ENCODE measurements at places on chromosomes 2 and 18.

DNA sequence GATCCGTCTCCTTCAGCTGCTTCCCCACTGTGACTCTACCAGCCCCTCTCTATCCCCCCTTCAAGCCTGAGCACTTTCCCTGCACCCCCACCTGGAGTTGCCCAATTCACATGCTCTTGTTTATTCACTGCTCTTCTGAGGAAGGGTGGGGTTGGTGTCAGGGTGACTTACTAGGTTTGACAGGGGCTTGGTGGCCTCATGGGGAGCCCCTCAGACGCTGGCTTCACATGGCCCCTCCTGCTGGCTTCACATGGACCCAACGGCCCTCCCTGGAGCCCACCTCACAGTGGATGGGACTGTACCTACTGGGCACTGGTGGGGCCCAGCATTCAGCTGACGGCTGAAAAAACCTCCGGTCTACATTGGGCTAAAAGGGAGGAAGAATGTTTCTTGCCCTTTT lies 16.7 kb upstream of the MRPL33 start:
- DNase-seq, result no peak

DNA sequence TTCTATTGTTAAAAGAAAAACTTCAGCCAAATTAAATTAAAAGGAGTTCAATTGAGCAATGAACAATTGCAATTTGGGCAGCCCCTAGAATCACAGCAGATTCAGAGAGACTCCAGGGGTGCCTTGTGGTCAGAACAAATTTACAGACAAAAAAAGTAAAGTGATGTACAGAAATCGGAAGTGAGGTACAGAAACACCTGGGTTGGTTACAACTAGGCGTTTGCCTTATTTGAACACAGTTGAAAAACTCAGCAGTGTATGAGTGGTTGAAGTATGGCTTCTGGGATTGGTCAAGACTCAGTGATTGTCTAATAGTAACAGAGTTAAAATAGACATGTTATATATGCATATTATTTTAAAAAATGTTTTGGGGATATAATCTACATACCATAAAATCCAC lies 98.5 kb upstream of the ZSWIM2 start:
- no peak for DNase-seq

- DNase-seq, result no peak
Observed at GRCh38 chr2:101300164-101300563, 8.3 kb downstream of the RNF149 start.

DNA sequence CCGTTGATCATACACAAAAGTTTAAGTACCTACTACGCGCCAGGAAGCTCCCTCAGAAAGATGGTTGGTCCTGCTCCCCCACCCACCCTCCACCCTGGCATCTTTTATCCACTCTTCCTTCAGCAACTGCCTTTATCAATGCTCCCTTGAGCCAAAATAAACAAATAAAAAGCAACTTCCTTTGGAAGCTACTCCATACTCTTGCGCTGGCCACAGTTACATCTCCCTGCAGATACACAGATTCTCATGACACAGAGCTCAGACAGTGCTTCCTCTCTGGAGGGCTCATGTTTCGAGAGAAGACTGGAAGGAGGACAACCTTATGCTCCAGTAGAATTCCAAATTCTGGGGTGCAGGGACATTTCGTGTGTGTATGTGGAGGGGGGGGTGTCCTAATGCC lies 3.8 kb upstream of the STEAP3 start:
- no peak for DNase-seq

- no peak for DNase-seq
Observed at GRCh38 chr2:50773211-50773932, 258.6 kb downstream of the NRXN1 start.

DNA sequence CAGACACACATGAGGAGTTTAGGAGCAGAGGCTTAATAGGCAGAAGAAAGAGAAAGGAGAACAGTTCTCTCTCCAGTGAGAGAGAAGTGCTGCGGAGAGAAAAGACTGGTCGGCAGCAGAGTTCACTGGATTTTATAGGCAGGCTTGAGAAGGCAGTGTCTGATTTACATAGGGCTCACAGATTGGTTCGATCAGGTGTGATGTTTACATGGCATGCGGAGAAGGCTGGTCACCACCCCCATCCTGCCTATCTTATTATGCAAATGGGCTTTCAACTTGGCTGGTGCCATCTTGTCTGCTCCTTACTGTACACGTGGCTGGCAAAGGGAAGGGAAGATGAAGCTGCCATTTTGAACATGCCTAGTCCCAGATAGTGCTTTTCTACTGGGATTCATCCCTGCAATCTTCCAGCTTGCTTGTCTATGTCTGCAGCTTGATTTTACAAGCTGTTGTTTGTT lies 113.4 kb downstream of the AP1S3 start:
- DNase-seq, result no peak

- no peak for DNase-seq
Observed at GRCh38 chr2:128558441-128558840, 239.8 kb upstream of the HS6ST1 start.

- DNase-seq, result no peak
Observed at GRCh38 chr2:240982821-240983281, 15.6 kb upstream of the SNED1 start.

DNA sequence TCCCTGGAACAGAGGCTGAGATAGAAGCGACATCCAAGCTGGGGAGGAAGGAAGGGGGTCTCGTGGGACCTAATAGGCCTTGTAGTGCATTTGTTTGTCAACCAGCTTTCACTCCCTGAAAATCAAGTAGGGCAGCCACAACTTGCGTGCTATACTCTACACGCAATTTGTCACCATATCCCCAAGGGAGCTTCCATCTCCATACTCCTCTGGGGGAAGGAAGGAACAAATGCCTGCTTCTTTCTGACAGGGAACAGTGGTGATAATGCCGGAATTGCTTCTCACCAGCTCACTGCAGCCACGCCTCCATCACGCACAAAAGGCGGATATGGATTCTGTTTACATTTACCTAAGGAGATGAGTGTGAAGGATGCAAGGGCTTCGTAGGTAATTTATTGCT lies 213.4 kb downstream of the TMEM163 start:
- DNase-seq, result no peak

DNA sequence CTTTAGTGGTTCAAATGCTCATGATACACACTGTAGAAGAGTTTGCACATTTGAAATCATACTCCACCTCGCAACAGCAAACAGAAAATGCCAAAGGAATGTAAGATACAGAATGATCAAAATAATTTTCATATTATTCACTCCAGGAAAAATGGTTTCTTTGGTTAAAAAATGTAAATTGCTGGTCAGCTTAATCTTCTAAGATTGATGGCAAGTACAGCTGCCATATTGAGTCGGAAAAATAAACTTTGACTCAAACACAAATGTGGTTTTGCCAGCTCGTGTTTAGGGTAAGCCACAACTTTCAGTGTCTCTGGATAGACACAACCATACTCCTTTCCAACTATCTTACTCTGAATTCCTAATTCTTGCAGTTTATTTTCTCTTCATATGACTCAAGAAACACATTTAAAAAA lies 154.9 kb upstream of the SMIM21 start:
- no peak for DNase-seq

DNA sequence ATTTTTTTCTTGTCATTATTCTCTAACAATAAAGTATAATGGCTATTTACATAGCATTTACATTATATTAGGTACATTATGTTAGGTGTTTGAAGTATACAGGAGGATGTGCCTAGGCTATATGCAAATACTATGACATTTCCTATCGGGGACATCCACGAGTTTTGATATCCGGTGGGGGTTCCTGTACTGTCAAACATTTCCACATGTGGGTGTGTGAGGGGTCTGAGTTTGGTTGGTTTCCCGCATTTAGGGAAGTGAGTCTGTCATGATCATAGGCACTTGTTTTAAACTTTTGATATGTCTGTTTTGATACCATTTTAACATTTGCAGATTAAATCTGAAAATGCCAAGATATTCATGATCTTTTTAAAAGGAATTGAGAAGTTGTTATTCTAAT lies 76.0 kb downstream of the CEP192 start:
- DNase-seq, result no peak

DNA sequence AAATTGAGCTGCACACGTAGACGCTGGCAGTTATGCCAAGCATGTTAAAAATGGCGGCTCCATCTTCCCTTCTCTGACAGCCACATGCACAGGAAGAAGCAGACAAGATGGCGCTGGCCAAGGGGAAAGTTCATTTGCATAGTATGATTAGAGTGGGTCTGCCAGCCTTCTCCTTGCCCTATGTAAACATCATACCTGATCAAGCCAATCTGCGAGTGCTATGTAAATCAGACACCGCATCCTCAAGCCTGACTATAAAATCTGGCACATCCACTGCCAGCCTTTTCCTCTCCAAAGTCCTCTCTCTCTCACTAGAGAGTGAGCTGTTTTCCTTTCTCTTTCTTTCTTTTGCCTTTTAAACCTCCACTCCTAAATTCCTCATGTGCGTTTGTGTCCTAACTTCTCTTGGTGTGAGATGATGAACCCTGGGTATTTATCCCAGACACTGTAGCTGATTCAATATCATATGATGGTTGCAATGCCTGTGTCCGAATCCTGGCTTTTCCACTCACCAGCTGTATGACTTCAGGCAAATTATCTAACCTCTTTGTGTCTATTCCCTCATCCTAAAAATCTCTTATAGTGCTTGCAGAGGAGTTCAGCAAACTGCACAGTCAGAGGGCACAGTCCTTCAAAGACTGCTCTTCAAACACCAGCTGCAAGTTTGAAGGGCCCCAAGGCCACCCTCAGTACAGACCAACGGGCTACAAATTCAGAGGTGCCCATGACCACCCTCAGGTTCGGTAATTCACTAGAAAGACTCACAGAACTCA lies 39.3 kb upstream of the ITSN2 start:
- no peak for DNase-seq

DNA sequence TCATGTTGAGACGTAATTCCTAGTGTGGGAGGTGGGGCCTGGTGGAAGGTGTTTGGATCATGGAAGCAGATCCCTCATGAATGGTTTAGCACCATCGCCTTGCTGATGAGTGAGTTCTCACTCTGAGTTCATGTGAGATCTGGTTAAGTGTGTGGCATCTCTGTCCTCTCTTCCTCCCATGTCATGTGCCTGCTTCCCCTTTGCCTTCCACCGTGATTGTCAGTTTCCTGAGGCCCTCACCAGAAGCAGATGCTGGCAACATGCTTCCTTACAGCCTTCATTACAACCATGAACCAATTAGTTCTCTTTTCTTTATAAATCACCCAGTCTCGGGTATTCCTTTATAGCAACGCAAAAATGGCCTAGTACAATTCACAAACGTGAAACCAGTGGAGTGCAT lies 14.6 kb upstream of the MCM6 start:
- no peak for DNase-seq

GRCh38 chr2:74036450-74037195 lies 51.9 kb downstream of the TET3 start:
- no peak for DNase-seq

DNA sequence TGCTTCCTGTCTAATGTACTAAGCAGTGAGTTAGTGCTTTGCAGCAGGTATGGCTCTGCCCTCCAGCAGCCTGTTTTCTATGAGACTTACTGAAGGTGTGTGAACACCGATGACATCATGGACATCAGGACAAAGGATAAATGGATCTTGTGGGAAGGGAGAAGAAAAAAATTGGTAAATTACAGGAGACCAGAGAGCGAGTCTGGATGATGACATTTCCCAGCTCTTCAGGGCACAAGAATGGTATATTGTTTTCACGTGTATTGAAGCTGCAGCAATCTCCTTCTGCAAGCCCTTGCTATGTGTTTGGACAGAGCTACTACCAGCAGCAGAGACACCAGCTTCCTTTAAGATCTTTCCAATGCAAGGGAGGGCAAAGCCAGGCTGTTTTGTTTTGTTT lies 47.2 kb downstream of the DCC start:
- no peak for DNase-seq

DNA sequence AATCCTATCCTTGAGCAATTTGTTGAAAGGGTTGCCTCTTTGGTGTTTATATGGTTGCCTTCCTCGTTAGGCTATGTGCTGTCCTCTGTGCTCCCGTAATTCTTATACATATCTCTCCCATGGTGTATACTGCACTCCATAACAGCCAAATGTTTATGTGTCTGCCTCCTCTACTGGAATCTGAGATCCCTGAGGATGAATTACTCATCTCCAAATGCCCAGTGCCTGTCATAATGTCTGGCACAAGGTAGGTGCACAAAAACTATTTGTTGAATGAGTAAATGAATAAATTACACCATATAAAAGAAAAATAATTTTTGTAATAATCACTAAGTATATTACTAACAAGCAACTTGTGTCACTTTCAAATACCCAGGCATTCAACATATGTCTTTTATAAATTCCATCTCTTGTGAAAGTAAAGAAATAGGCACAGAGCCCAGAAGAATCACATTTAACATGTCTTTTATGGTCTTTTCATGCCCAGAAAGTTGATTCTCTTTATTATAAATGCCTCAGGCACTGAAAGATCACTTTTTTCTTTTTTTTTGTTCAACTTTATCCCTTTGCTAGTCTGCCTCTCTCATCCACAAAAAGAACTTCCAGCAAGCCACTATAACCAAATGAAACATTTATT lies 164.9 kb downstream of the CCDC148 start:
- DNase-seq, result no peak

- DNase-seq, result no peak
Observed at GRCh38 chr2:120821446-120822160, 85.9 kb downstream of the GLI2 start.

DNA sequence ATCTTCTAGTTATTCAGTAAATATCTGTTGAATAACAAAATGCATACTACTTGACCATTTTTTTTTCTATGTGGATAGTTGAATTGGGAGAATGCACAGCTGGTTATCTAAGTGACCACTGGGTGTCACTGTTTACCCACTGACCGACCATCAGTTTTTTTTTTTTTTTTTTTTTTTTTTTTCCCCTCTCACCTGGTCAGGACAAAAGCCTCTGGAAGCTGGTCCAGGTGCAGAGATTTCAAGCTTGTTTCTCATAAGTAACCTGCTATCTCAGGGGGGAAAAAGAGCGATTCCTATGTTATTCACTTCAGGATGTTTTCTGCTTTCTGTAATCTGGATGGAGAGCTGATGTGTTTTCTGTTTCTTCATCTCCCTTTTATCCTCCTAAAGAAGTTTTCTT lies 256.0 kb downstream of the DCDC2C start:
- DNase-seq, result no peak

- no peak for DNase-seq
Observed at GRCh38 chr2:189506514-189506976, 65.3 kb downstream of the WDR75 start.

- DNase-seq, result no peak
Observed at GRCh38 chr2:199716807-199717586, 134.0 kb downstream of the FTCDNL1 start.

GRCh38 chr2:66771359-66771976 lies 336.5 kb downstream of the MEIS1 start:
- no peak for DNase-seq

DNA sequence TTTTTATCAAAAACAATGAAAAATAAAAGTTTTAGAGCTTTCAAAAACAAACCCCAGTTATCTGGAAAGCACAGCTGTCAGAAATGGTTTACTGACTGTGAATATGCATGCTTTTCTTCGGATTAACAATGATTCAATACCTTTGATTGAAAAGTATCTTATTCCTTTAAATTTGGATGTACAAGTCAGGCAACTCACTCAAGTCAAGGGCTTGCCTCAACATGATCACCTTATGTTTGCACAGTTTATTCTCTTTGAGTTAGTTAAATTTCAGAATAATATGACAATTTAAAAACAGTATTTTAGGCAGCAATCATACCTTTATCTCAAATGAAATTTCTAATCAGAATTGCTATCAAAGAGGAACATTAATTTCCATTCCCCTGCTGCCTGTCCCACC lies 108.8 kb upstream of the FOSL2 start:
- no peak for DNase-seq
